ENCODE measurements at places on chromosomes 6 and 20. TPM values are rescaled to one million over a fixed set of nuclear protein-coding genes. Genes with fewer than 3 reads are reported as not detected.

SLC22A16 gene
- not detected for polyA plus RNA-seq

APCDD1L gene
- polyA plus RNA-seq: not detected

SUN5 gene
- polyA plus RNA-seq: not detected

DNA sequence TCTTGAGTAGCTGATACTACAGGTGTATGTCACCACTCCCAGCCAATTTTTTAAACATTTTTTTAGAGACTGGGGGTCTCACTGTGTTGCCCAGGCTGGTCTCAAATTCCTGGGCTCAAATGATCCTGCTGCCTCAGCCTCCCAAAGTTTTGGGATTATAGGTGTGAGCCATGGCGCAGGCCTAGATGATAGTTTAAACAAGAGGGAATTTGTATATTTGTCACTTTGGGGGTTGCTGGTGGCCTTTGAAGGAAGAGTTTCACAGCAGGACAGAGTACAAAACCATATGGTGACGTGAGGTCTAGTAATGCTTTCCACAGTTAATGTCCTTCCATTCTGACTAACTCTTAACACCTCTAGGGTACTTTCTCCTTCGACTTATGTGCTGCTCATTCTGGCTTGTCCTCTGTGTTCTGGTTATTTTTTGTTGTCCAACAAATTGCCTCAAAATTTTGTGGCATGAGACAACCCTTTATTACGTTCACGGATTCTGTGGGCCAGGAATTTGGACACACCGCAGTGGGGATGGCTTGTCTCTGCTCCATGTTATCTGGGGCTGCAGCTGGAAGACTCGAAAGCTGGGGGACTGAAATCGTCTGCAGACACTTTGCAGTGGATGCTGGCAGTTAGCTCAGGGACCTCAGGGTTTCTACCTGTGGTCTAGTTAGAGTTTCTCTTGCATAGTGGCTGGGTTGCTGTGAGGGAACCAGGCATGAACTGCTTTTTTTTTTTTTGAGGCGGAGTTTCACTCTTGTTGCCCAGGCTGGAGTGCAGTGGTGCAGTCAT, 23.0 kb upstream of the IER3 start:
- H3K27ac ChIP-seq: no peak overlapping the region
- no peaks in the 10 kb centered on the region for H3K27me3 ChIP-seq
- peaks cover 48% of the 10 kb centered on the region for H3K4me1 ChIP-seq

DNA sequence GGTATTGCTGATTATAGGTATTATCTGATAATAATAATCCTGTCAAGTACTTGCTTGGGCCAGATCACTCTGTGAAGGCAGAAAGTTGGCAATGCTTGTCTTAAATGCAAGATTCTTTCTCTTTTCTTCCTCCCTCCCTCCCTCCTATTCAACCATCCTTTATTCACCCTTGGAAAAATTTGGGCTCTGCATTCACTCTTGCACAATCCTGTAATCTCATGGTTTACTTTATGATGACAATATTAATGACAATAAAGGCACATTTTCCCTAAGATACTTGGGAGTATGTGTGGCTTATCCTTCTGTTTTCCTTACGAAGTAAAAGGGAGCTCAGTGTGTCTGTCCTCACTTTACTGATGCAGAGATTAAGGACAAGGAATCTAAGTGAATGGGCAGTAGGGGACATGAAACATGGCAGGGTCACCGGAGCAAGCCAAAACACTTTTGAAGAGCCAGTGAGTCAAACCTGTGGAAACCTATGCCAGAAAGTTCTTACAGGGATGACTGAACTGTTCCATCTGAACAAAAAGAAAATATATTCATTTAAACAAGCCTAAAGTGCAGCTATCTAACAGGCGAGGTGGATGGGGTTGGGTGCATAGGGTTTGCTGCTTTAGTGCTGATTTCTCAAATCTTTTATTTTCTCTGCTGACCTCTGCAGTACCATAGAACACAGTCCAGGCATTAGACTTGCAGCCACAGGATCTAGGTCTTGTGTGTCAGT, 14.6 kb upstream of the RIPOR2 start:
- peak overlapping the region; percentile 40 for H3K4me3 ChIP-seq
- H3K27ac ChIP-seq: no peak overlapping the region
- H3K27me3 ChIP-seq: no peaks in the 10 kb centered on the region

- peak within 1 kb of the TSS; percentile 61 for H3K4me3 ChIP-seq
- no peaks in the 10 kb centered on the region for H3K27me3 ChIP-seq
- H3K36me3 ChIP-seq: no peaks in the 10 kb centered on the region
- H3K27ac ChIP-seq: peak within 1 kb of the TSS; percentile 77
- H3K4me1 ChIP-seq: peaks cover 33% of the 10 kb centered on the region
- DNase-seq: peak; percentile 45
These were observed at the start of gene KCNK5 for GRCh38 chr6:39228992-39229767. KCNK5 (minus strand) TSS chr6:39229475; CDS start chr6:39229111, 364 bp downstream.

All from CD8-positive, alpha-beta memory T cell (primary cell).